ELR (cell line): ENCODE measurements at places on chromosomes 7 and 10.

DNA sequence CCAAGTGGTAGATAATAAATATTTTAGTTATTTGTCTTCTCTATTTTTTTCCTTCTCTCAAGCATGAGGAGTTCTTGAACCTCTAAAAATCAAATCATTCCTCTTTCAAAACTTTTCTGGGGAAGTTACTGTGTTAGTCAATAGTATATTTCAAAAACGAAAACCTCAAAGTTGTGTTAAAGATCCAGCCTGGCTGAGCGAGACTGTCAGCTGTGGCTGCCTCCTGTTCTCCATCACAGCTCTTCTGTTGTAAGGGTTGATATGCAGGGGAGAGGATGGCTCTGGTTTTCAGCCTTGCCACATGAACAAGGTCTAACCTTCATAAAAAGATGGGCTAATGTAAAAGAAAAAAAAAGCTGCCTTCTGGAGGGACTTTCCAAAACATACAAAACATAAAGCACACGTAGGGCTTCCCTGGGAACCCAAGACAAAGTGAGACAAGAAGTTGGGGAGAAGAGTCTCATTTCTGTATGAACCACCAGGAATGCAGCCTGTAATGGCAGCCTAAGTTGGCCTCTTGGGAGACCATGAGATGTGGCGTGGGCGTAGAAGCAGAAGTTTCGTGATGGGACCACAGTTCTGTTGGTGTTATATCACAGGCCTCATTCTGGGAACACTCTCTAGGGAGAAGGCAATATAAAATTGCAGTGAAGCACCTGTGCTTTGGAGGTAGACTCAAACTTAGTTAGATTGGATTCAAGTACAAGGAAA lies 77.9 kb upstream of the FHIP2A start:
- no peak for DNase-seq

GRCh38 chr10:24869354-24870015 lies 82.9 kb downstream of the PRTFDC1 start:
- peak; percentile 62 for DNase-seq

GRCh38 chr7:154505362-154505761 lies 453.2 kb downstream of the DPP6 start:
- no peak for DNase-seq

- DNase-seq, result no peak
Observed at GRCh38 chr7:116280803-116281202, 70.5 kb downstream of the TES start.

DNA sequence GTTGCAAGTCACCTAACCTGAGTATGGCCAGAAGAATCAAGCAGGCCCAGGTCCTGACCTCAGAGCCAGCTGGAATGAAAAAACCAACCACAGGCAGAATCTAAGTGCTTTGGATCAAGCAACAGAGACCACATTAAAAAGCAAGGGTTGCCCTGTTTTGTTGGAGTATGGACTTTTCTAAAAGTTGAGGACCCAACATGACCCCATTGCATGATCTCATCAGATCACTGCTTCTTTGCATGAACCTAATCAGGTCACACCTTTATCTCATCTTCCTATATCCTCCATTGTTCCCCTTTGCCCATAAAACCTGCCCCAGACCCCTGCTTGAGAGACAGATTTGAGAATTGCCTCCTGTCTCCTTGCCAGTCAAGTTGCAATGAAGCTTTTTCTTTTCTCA lies 11.6 kb upstream of the SNX10 start:
- DNase-seq, result no peak

DNA sequence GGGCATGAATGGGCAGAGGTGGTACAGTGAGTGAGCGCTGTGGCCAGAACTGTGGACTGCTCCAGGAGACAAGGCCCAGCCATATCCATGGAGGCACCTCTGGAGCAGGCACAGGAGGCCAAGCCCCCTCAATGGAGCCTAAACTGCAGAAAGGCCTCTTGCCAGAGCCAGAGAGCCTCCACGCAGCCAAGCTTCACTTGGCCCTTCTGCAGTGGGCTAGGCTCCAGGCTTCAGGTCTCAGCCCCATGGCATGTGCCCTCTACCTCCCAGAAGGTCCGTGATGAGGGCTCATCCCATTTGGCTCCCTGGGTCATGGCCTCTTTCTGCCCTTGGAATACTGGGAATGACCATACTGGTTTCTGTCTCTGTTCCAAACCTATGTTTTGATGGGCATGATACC lies 8.9 kb downstream of the PDE1C start:
- DNase-seq, result no peak

- DNase-seq, result no peak
Observed at GRCh38 chr7:114923403-114923713, 1.5 kb downstream of the MDFIC start.
